ENCODE measurements at places on chromosomes 5 and 9. TPM values are rescaled to one million over a fixed set of nuclear protein-coding genes. Genes with fewer than 3 reads are reported as not detected.

MEIKIN gene
- not detected for total RNA-seq

MARVELD2 gene
- 0.62 TPM for total RNA-seq

PCDHA6 gene
- total RNA-seq: 0.11 TPM

FOXD1 gene
- total RNA-seq: 0.54 TPM

BARHL1 gene
- total RNA-seq: not detected

NOTCH1 gene
- total RNA-seq: 29.7 TPM

CCDC183 gene
- total RNA-seq: 1.6 TPM

RMRP gene
- total RNA-seq: 10,677 TPM
